ENCODE measurements at places on chromosomes 1 and 21. TPM values are rescaled to one million over a fixed set of nuclear protein-coding genes. Genes with fewer than 3 reads are reported as not detected.

DNA sequence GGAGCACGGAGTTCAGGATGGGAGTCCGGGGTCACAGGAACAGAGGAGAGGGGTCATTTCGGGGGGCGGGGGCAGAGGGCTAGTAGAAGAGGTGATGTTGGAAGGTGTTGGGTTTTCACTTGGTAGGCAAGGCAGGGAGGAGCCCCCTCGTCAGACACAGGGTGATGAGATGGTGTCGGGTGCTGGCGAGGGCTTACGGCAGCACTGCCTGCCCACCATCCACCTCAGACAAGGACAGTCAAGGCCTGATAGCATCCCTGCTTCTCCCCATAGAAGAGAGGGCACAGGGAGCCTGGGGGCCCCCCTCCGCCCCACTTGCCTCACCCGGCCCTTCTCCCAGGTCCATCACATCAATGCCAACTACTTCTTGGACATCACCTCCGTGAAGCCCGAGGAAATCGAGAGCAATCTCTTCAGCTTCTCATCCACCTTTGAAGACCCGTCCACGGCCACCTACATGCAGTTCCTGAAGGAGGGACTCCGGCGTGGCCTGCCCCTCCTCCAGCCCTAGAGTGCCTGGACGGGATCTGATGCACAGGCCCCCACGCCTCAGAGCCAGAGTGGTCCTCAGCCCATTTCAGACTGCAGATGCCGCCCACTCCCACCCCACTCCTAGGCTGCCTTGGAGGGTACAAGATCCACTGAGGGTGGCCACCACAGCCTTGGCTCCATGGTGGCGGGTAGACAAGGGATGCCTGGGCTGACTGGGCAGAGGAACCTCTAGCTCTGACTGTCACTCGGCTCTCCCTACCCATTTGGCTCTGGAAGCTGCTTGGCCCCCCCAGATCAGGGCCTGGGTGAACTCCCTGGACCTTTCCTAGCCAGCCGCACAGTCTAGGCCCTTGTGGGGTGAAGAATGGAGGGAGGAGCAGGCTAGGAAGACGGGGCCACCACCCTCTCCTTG, 4.3 kb upstream of the MTFR1L start:
- DNase-seq, result no peak

DNA sequence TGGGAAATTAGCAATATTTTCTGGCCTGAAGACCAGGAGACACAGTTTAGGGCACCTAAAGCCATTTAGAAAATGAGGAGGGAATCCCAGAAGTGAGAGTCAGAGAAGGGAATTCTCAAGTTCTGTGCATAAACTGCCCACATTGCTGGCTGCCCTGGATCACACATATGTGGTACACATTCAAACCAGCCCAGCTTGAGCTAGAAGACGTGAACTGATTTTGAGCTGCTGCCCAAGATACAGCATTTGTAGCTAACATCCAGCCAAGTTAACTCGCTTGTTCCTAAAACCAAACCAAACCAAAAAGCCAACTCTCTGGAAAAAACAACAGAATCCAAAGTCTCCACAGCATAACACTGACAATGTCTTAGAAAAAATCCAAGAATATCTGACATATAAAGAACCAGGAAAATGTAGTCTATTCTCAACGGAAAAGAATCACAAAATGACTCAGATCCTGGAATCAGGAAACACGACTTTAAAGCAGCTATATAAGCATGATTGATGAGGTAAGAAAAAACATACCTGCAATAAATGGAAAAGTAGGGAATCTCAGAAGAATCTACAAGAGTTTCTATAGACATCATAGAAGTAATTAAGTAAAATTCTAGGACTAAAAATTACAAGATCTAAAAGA, 18.2 kb upstream of the QSOX1 start:
- DNase-seq, result no peak

DNA sequence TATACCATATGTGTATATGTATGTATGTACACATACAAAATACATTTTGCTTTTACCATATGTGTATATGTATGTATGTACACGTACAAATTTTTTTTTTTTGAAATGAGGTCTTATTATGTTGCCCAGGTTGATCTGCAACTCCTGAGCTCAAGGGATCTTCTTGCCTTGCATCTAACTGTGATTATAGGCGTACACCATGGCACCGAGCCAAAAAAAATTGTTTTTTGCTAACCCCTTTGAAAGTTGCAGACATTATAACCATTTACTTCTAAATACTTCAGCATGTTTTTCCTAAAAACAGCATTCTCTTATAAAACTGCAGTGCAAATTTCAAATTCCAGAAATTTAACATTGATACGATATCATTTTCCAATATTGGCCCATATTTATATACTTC, 147.0 kb downstream of the POU2F1 start:
- DNase-seq, result no peak

GRCh38 chr1:199747984-199748383, 279.5 kb upstream of the NR5A2 start:
- no peak for DNase-seq

DNA sequence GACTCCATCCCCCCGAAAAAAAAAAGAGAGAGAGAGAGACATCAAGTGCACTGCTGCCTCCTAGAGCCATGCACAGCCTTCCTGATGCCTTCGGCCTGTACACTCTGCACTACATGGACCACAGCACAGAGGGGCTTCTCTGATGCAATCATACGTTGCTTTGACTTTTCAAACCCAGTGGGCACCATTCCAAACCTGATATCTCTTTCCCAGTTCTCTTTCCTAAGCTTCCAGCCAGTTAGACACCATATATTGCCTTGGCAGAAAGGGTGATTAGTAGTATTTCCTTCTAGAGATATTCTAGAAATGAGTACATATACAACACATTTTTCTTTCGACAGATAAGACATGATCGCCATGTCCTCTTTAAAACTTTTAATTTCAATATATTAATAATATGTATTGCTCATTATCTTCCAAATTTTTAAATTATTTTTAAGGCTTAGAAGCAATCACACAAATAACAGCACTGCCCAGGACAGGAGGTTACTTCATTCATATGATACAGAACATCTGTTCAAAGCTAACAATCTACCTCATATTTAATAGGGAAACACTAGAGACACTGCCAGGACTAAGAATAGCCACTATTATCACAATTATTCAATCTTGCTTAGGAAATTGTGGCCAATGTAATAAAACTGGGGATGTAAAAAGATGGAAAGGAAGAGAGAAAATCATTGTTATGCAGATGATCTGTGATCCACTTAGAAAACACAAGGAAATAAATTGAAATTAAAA, 9.9 kb downstream of the CLCA1 start:
- DNase-seq, result no peak

DNA sequence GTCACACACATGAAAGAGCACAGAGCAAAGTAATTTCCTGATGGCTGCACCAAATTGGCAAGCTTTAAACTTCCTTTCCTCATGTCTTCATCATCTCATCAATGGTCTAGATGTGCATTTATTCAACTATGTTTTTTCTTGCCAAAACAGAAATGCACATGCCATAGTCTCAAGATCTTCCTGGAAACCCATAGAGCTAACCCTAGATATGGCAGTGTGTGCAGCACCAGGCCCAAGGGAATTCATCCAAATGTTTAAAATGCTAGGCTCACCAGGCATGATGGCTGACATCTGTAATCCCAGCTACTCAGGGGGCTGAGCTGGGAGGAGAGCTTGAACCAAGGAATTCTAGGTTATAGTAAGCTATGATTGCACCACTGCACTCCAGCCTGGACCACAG, 31.2 kb upstream of the PALMD start:
- no peak for DNase-seq

DNA sequence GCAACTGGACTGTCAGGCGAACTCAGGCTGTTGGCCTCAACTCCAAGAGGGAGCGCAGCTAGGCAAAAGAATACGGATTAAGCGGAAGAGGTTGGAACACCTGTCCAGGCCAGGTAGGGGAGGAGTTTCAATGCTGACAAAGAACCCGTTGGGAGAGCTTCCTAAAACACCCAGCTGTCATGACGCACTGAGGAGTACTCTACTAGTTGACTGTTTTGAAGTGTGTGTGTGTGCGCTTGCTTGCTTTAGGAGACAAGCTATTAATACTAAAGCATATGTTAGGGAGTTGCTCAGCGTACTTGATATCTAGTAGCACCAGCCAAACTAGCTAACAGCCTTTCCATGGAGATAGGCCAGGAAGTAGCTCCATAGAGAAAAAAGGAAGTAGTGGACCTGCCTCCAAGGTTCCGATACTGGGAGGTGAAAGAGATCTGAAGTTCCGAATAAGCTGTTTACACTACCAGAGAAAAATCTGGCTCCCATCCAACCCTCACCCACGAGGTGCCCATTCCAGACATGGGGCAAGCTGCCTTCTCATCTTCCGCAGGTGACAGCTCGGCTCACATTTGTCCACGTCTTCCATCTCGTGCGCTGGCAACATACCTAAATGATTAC, 974 bp upstream of the FNBP1L start:
- no peak for DNase-seq

DNA sequence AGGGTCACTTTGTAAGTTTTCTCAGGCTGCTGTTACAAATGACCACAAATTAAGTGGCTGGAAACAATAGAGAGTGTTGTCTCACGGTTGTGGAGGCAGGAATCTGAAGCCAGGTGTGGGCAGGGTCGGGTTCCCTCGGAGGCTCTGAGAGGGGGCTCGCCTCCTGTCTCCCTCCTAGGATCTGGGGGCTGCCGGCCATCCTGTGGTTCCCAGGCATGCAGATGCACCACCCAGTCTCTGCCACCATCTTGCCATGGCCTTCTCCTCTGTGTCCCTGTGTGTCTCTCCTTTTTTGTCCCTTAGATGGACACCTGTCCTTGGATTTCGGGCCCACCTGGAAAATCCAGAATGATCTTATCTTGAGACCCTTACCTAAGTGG, 4.8 kb downstream of the TP73 start:
- DNase-seq, result no peak

GRCh38 chr21:14097881-14098499, 112.8 kb downstream of the LIPI start:
- DNase-seq, result no peak

DNA sequence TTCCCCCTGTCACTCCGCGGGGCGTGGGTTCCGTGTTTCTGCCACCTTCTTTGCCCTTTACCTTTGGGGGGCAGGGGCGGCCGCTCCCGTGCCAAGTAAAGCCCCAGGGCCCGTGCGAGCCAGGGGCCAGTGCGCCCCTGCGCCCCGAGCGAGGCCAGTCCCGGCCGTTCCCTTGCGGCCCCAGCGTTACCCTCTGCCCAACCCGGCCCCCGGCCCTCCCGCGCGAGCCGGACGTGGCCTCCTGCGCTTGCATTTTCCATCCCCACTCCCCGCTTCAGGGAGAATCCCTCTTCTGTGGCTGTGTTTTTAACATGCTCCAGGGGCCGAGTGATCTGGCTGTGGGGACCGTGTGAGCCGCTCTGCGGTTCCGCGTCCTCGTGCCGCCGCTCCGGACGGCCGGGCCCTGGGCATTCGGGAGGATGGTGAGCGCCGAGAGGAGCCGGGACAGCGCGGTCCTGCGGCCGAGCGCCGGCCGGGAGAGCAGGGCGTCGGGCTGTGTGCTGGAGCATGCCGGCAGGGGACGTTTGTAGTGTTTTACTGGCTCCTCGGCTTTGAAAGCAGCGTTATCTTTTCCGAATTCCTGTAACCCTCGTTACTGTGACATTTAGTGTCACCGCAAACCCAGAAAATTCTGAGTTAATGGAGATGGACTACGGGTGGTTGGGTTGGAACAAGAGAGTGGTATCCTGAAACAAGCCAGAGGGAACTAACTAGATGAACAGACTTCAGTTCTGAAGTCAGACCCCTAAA, 1.0 kb downstream of the GALNT2 start:
- DNase-seq, result no peak

GRCh38 chr21:36891692-36892091, 74.8 kb downstream of the HLCS start:
- DNase-seq, result no peak

- DNase-seq, result no peak
Observed at GRCh38 chr1:177310326-177310725, 139.6 kb downstream of the BRINP2 start.

- DNase-seq, result no peak
Observed at GRCh38 chr1:173016419-173016818, 34.3 kb downstream of the TNFSF18 start.

DNA sequence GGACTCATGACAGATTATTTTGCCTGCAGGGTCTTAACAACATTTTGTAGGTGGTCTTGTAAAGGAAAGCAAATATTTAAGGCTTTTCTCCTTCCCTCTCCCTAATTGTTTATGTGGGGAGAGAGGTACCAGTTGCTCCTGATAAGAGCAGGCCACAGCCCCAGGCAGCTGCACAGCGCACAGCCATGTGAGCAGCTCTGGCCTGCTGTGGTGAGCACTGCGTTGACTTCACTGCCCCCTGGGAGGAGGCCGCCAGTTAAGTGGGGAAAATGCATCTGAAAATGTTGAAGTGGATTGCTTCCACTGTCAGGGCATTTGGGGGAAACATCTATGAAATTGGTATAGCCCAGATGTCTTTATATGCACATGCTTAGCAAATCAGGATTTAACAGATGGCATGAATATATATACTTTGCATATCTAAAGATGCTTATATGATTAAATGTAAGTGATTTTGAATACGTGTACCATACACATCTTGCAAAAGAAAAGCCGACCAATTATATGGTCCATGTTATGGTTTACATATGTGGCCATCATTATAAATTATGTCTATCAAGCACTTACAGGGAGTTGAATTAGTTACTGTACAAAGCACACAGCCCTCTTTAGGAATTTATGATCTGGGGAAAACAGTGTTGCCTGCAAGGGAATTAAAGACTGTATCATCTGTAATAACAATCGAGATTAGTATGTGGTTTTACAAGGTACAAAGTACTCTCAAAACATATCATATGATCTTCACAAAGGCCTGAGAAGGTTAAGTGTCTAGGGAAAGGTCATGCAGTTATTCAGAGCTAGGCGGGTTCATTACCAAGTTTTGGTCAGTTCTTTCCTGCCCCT, 132.1 kb downstream of the RHOU start:
- no peak for DNase-seq

DNA sequence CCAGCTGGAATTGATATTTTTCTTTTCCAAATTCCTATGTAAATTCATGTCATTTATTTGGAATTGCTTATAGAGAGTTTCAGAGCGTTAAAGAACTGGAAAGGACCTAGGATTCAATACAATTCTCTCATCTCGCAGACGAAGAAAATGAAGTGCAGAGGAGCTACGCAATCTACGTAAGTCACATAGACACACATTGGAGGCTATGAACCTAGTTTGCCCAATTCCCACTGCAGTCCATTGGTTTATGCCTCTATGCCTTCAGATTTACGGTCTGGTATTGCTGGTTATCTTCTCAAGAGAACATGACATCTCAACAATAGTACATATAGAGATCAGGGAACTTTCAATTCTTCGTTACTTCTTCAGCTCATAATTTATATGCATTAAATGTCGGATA, 971 bp upstream of the RNF2 start:
- DNase-seq, result no peak

- DNase-seq, result no peak
Observed at GRCh38 chr1:200767321-200767720, 28.6 kb downstream of the CAMSAP2 start.

The PPP2R5A gene
- 33.1 TPM for total RNA-seq

The CFHR1 gene
- 0.34 TPM for total RNA-seq

The BTG2 gene
- 24.2 TPM for total RNA-seq

The CR1L gene
- total RNA-seq, result 0.15 TPM

The GNL2 gene
- total RNA-seq, result 79.2 TPM

The HEYL gene
- total RNA-seq, result 8.8 TPM

The PBX1 gene
- total RNA-seq, result 29.6 TPM

The TNFRSF14 gene
- total RNA-seq, result 0.66 TPM

The MMP23B gene
- total RNA-seq, result 8.7 TPM

The LORICRIN gene
- total RNA-seq, result not detected

All from HCT116 (cell line).